ENCODE measurements at places on chromosomes 5 and 9.

DNA sequence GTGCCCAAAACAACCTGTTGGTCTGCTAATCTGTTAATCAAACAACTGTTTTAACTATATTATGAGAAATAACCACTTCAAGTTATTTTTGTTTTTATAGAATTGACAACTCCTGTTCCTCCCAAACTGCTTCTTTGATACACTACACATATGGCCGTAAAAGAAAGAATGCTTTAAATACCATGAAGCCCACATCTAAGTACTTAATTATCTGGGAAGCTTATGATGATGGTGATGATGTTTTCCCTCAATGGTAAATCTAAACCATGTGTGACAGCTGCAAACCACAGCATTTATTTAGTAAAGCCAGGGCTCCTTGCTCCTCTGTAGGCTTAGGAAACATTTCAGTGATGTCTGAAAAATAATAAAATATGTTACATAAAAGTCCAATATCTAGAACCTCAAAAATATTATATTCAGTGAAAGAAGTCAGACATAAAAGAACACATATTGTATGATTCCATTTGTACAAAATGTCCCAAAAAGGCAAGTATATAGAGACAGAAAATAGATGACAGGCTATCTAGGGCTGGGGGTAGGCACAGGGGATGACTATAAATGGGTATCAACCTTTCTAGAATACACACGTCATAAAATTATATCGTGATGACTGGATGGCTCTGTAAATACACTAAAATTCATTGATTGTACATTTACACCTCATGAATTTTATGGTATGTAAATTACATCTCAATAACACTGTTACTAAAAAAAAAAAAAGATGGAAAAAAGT, 154.1 kb downstream of the EFNA5 start:
- no peak for DNase-seq

- DNase-seq: no peak
These were observed 24.7 kb downstream of the TBC1D2 start for GRCh38 chr9:98230789-98231188.

- DNase-seq: no peak
These were observed 142.8 kb downstream of the RASEF start for GRCh38 chr9:82920154-82920553.

- DNase-seq: no peak
These were observed 64.7 kb downstream of the STK10 start for GRCh38 chr5:172123269-172123692.

- no peak for DNase-seq
These were observed 387.1 kb downstream of the ZSWIM6 start for GRCh38 chr5:61719124-61719523.

- DNase-seq: no peak
These were observed 101.7 kb downstream of the PSD2 start for GRCh38 chr5:139897342-139897741.

DNA sequence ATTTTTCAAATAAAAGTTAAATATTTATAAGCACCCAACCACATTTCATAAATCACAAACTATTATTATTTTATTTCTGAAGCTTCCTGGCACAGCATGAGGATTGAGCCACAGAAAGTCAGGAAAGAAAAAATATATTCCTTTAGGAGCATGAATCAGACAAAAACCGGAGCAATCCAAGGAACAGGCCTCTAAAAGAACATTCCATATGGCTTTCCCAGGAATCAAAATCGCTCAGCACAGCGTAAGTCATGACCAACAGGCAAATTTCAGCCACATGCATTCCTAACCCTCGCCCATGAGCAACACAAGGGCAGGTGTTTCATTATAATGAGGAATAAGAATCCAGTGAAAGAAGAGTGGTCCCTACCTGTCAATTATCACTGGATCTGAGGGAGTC, 26.7 kb downstream of the EBF1 start:
- no peak for DNase-seq

- DNase-seq: peak; percentile 28
These were observed 709 bp downstream of the IQGAP2 start for GRCh38 chr5:76403766-76404222.

DNA sequence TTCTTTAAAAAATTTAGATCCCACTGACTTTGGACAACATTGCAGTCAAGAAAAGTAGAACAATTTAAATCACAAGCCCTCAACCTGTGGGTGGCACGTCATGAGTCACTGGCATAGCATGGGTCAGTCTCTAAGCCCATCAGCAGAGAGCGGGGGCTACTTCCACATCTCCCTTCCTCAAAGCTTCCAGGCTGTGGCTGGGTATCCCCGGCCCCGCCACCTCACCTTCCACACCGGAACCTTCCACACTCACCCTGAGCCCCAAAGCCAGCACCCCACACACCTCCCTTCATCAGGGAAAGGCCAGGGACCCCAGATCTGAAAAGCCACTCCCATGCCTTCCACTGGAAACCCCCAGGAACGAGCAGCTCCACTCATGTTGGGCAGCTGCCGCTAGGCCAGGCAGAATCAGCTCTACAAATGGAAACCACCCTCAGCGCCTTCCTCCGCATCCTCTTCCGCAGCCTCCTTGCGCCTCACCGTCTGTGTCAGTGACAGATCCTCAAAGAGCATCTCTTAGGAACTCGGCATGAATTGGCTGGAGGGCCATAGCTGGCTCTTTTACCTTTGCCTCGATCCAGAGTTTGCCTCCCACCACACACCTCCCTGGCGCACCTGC, 156.5 kb downstream of the ERCC6L2 start:
- DNase-seq: no peak

GRCh38 chr9:13076616-13077015, 202.9 kb downstream of the MPDZ start:
- DNase-seq: no peak

DNA sequence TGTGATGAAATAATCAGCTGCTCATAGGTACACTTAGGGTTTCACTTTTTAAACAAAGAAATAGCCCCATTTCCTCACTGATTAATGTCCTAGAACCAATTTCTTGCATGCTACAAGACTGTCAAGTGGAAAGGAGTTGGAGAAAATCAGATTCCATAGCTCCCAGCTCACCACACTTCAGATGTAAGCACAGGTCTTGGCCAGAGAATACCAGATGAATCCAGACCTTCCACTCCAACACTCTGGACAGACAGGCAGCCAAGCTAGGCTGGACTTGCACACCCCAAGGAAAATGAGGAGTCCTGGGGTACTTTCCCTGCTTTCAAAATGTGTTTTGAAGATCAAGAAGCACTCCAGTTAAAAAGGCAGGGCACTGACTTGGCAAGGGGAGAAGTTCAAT, 68.5 kb downstream of the KLHL3 start:
- no peak for DNase-seq

DNA sequence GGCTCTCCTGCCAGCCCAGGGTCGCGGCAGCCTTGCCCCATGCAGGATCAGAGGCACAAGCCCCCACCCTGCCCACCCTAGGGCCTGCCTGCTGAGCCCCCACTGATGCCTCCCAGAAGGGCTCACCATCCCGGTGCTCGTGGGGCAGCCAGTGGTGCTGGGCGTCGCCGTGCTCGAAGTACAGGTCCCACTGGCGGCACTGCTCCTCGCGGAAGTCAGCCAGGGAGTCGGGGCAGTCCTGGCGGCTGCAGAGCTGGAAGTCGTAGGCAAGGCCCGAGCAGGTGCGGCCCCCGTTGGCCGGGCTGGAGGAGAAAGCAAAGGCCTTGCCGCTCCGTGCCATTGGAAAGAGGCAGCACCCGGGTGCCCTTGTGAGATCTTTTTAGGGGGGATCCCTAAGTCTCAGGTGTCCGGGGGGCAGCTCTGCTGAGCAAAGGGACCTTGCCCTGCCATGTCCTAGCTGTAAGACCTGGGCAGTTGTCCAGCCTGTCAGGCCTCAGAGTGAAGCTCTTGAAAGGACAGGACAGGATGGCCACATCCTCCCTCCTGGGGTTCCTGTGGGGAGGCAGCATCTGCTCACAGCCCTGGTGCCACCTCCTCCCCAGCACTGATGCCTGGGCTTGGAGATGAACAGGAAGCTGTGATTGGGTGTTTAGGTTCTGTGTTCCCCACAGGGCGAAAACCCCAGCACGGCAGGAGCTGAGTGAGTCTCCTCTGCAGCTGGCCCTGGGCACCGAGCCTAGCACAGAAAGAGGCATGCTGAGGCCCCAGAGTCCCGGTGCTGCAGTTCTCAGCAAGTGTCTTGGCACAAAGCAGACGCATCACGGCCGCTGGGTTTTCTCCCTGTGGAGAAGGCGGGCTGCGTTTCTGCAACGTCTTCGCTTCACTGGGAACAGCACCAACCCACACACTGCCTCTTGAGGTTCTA, 77.7 kb downstream of the ZNF354C start:
- DNase-seq: no peak

GRCh38 chr5:27290172-27290571, 251.8 kb upstream of the CDH9 start:
- no peak for DNase-seq

- no peak for DNase-seq
These were observed 86.8 kb downstream of the LHX2 start for GRCh38 chr9:124098141-124098905.

DNA sequence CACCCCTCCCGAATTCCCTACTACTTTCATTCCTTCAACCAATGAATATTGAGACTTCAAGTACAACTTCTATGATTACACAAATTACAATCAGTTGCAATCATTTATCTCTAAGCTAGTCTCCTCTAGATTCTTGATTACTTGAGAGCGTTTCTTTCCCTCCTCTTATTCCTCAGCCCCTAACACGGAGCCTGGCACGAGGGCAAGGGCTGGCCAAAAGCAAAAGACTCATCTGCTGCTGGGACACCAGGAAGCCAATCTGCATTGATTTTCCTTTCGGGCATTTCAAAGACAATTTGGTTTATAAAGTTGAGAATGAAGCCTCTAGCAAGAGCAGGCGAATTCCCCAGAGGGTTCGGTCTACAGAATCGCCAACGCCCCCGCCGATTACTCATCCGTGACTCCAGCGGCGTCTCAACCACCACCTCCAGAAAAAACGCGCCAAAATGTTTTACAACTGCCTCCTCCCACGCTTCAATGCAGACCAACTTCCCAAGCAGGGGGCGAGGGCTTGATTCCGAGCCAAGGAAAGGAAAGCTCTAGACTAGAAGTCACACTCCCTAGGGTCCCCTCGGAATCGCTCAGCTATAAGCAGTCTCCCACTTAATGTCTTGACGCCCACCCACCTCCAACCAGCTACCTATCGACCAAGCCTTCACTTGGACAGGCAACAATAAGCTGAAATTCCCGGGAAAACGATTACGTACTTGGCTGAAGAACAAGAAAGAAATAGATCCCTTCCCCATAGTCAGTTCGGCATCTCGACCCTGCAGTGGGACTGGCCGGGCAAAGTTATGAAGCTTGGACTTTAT, 1.5 kb downstream of the PCSK1 start:
- DNase-seq: no peak

DNA sequence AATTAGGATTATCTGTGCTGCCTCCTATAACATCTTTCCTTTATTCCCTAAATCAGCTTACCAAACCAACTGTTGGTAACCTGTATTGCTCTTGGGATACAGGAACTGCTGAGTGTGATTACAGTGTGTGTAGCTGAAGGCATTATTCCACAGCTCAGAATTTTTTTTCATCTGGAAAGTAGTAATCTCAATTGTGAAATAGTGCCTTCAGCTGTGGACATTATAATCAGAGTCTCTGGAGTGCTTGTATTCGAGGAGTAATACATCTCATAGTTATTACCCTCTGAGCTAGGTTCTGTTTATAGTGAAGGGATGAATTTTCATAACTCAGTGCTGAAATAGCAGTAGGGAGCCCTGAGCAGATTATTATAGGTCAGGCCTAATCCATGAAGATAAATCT, 199.5 kb downstream of the MAST4 start:
- no peak for DNase-seq

DNA sequence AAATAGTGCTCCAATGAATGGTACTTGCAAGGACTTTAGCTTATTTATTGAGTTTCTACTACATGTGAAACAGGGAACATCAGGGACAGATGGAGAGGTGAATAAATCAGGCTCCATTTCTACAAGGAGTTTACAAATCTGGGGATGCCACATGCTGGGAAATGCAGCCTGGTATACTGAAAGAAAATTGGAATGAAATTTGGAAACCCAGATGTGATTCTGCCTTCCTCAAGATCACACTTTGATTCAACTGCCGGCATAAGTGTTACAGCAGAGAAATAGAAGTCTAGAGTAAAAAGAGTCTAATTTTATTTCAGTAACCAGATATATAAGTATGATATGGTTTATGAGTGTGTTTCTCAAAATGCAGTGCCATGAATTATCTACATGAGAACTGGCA, 1408.4 kb upstream of the C9orf72 start:
- DNase-seq: no peak

GRCh38 chr9:70901746-70902145, 219.7 kb downstream of the TRPM3 start:
- no peak for DNase-seq

DNA sequence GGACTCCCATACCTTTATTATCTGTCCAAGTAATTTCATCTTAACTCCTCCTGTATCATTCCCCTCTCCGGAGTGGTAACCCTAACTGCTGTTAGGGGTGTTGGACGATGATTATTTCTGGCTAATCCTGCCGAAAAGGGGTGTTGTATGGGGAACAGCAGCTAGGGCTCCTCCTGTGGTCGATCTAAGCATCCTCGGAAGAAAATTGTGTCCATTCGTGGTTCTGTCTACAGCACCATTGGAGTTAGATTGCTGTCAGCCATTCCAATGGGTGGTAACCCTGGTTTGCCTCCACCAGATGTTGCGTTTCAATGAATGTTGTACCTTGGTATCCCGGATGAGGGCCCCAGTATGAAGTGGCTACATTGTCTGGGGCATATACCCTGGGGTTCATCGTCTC, 35.6 kb upstream of the LMNB1 start:
- DNase-seq: no peak

- DNase-seq: no peak
These were observed 86.0 kb upstream of the FER start for GRCh38 chr5:108661590-108662219.

GRCh38 chr5:31100047-31100575, 93.4 kb upstream of the CDH6 start:
- DNase-seq: no peak

DNA sequence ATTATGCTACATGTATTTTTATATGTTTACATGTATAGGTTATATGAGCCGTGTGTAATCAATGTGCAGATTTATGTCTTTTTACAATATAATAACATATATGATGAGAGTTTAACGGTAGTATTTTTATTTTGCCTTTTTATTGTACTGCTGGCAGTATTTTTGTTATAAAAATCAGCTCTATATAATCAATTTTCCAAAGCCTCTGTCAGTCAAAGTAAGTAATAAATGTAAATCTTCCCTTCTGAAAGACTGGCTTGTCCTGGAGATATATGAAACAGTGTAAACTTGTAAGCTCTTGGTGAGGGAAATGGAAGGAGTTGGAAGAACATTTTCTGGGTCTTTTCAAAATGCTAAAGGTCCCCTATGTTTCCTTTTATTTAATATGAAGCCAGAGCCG, 173.8 kb downstream of the SSBP2 start:
- no peak for DNase-seq
